ENCODE measurements at places on chromosomes 6 and 20. TPM values are rescaled to one million over a fixed set of nuclear protein-coding genes. Genes with fewer than 3 reads are reported as not detected.
A peak's percentile ranks its signal among the peaks of the same experiment; 100 is the strongest.

DNA sequence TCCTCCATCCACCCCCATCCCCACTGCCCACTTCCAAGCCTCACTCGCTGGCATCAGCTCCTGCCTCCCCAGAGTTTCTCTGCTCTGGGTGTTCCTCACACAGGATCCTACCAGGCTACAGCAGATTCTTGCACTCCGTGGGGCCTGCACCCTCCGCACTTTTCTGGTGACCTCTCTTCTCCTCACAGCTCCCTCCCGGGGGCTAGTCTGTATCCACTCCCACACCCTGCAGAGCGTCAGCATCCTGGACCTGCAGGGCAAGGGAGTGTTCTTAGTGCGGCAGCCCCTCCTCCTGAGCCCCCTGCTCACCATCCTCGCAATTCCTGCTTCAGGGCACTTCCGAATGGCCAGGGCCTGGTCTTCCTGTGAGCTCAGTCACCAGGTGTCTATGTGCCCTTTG is 224.2 kb downstream of the DLL1 start:
- DNase-seq: no peak

GRCh38 chr20:34997131-34997561 is 41.5 kb downstream of the MYH7B start:
- peak; percentile 37 for DNase-seq

GRCh38 chr20:37189416-37190016 is 10.2 kb upstream of the MROH8 start:
- DNase-seq: no peak

DNA sequence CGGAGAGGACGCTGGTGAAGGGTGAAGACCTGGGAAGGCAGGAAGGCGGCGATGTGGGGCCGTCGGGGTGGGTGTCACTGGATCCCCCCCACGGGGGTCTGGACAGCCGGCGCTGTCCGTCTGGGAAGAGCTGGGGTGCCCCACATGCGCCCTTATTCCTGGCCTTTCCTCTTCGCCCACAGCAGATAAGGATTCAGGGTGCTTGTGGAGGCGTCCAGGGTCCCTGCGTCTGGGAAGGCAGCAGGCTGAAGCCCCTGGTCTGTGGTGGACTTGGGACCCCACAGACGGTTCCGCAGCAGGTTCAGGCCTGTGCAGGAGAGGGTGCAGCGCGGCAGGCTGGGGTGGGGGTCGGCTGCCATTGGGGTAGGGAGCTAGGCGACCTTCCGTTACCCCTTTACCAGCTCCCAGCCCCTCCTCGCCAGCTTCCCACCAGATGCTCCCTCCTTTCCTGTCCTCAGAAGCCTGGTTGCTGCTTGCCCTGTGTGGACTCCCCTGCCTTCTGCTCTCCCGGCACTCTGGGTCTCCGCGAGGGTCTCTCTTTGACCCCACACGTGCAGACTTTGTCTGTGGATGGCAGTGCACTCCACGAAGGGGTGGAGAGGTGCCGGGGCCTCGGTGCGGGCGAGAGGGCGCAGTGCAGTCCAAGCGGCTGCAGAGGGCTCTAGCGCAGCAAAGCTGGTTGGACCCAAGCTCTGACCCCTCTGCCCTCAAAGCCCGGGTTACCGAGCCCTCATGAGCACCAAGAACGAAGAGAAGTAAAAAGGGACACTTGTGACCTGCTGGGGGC is 2.1 kb upstream of the GATA5 start:
- DNase-seq: peak; percentile 72

LTV1 gene
- polyA plus RNA-seq: 29.2 TPM

LGSN gene
- 0.04 TPM for polyA plus RNA-seq

NTSR1 gene
- polyA plus RNA-seq: 1.1 TPM

SAMD3 gene
- polyA plus RNA-seq: 3.6 TPM

GNRH2 gene
- 1.2 TPM for polyA plus RNA-seq

DNA sequence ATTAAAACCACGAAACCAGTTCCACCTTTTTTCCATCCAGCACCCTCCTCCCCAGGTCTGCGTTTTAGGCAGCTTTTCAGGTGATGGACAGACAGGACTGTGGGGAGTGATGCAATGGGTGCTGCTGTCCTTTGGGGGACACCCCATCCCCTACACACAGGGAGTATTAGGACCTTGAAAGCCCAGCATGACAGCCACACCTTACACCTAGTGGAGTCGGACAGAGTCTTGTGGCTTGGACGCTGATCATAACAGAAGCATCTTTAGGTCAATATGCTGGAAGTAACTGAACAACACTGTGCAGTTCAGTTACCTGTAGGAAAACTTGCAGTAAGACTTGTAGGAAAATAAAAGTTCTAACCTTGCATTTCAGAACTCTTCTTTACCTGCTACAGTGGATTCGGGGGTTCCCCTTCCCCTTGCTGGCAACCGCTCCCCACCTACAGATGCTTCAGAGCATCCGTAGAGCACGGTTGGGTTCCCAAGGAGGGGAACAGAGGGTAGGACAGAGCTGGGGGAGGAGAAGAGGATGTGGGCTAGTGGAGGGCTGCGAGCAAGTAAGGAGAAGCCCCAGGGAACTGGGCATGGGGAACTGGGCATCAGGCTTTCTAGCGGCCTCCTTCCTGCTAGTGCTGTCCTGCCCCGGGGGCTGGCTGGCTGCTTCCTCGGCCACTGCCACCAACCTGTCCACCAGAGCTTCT is 31.7 kb downstream of the PLEKHG1 start:
- no peak for DNase-seq

DNA sequence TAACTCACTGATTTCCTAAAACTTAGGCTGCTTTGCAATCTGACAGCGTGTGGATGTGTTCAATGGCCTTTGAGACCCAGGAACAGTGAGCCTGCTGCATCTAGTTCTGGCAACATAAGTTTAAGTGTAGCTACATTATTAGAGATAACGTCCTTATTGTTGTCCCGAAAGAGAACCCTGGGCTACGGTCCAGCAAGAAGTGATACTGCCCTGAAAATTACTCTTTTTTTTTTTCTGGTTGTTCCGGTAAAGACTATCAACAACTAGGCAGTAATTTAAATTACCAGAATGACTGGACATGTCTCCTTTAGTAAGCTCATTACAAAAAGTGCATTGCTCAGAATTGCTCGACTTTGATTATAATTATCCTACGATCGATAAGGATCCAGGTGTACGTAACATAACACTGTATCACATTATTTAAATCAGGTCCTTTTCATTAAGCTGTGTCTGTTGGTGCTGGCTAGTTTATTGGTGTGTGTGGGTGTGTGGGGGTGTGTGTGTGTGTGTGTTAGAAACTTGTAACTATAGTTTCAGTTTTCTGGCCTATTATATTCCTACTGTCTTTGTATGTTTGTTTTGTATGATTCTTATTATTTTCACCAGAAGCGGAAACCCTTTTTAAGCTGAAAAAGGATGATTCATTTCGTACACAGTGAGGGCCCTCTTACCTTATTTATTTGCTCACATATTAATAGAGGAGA is 3.0 kb downstream of the TSHZ2 start:
- no peak for DNase-seq

RUNX2 gene
- polyA plus RNA-seq: 2.6 TPM

DNA sequence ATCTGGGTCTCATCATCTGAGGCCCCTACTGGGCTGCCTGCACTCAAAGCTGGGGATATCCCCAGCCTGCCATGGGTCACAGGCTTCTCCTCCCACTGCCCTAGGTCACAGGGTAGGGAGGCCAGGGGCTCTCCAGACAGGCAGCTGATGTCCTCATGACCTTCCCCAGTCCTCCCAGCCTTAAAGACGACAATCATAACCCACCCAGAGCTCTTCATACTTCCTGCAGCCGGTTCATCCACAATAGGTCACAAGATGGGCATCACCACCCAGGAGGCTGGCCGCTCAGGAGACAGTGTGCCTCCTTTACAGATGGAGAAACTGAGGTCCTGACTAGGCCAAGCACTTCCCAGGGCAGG is 15.2 kb downstream of the TFEB start:
- DNase-seq: no peak

TMEM217 gene
- polyA plus RNA-seq: 1.5 TPM

PTCHD4 gene
- polyA plus RNA-seq: 0.70 TPM

- no peak for DNase-seq
These were observed 51.2 kb upstream of the FANCE start for GRCh38 chr6:35400901-35401311.

GRCh38 chr20:43993560-43993959 is 78.9 kb downstream of the TOX2 start:
- no peak for DNase-seq

GRCh38 chr20:20593447-20594170 is 118.8 kb downstream of the RALGAPA2 start:
- DNase-seq: peak; percentile 14

LY6G6C gene
- 0.25 TPM for polyA plus RNA-seq

GRCh38 chr20:24866008-24866407 is 83.1 kb upstream of the CST7 start:
- no peak for DNase-seq

- no peak for DNase-seq
These were observed 92.1 kb downstream of the FYN start for GRCh38 chr6:111781041-111781708.

- no peak for DNase-seq
These were observed 295.2 kb downstream of the QKI start for GRCh38 chr6:163709693-163710092.

TGM3 gene
- polyA plus RNA-seq: 0.25 TPM

PAK5 gene
- 1.6 TPM for polyA plus RNA-seq

DNA sequence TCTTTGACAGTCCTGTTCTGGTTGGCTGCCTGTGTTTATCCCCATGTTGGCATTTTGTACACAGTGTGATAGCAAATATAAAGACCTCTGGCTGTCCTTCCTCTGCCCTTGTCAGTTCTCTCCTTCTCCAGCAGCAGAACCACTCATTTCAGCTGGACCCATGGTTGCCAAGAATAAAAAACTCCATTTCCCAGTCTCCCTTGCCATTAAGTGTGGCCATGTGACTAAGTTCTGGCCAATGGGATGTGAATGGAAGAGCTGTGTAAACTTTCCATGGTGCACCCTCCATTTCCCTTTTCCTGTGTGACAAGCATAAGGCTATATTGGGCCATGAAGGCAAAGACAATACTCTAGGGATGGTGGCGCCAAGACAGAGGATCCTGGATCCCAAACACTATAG is 78.4 kb upstream of the TBC1D7 start:
- no peak for DNase-seq

SUMO4 gene
- 0.52 TPM for polyA plus RNA-seq

PRRT1 gene
- polyA plus RNA-seq: 5.3 TPM

DNA sequence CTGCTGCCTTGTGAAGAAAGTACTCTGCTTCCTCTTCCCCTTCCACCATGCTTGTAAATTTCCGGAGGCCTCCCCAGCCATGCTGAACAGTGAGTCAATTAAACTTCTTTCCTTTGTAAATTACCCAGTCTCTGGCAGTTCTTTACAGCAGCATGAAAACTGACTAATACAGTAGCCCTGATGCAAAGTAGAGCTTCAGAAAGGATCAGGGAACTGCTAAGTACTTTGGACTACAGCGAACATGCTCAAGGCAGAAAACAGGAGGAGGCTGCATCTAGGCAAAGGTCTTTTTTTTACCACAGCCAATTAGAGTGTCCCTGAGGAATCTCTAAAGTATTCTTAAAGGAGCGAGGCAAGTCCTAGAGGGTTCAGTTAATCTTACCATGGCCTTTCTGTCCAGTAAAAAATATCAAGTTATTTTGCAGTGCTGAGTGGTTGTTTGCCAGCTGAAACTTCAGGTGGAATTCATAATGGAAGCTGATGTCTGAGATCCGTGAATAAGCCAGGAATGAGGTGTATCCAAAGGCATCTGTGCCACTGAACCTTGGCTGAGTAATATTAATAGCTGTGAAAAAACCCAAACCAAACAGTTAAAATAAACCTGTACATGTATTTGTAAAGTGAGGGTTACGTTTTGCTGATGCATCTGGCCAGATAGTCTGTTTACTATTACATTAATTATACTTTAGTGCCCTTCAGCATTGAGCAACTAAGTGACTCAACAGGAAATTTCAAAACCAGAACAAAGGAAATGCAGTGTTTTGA is 170.4 kb downstream of the PHF3 start:
- peak; percentile 89 for DNase-seq

DNA sequence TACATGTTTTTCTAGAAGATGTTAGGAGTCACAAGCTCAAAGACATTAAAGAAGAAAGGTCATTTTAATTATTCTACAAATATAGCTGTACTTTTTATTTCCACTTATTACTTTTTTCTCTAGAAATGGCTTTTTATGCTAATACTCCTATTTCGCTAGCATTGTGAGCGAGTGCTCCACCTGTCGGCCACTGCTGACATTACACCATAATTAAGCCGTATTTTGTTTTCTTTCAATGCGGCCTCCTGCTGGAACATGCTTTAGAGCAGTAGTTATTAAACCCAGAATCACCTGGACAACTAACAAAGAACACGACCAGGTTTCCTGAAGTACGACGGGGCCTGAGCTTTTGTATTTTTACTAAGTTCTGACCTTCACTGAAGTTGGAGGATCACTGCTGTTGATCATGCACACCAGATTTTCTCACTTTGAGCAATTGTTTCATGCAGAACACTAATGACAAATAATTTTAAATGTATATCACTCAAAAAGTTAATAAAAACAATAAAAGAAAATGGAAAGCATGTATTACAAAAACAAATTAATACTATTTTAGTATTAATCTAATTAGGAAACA is 74.1 kb upstream of the PAK5 start:
- DNase-seq: peak; percentile 34

DNA sequence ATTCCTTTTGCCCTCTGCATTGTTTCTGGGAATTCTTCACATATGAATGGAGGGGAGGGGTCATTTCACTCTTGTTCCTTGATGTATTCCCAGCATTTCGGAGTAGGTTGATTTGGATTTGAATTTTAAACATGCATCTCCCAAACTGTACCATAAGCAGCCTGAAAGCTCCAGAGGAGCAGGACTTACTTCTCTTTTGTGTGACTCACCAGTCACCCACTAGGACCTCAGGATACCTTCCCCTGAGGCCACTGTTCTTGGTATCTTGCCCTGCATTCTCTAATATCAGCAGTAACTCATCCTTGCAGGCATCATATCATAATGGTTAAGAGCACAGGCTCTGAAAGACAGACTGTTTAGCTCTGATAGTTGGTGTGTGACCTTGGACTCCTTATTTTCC is 703 bp downstream of the MRPL2 start:
- no peak for DNase-seq

- DNase-seq: no peak
These were observed 947.4 kb upstream of the CITED2 start for GRCh38 chr6:140321891-140322290.

GRCh38 chr6:145204301-145204700 is 531.0 kb downstream of the EPM2A start:
- DNase-seq: no peak

TSHZ2 gene
- polyA plus RNA-seq: 10.7 TPM

DNA sequence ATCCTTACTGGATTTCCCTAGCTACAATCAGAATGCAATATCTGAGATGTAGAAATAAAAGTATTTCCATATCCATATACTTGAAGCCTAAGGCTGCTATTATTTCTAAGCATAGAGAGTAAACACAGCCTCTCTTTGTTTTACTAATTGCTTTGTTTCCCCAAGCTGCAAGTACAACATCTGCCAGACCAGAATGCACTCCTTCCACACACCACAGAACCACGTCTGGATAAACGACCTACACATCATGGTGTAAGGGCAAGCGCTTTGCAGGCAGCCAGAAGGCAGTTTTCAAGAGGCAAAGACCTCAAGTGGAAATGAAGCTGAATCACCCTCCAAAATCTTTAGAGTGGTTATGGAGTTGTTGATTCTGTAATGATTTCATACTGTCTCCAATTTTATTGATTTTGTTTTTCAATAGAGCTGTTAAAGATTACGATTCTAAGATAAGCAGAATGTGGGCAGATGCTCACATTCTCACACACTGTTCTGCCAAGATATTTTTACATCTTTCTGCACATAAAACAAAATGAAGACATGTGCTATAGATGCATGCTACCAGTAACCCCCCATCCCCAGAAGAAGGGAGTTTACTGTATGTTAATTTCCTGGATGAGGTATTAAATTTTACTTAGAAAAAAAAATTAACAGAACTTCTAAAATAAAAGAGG is 88.8 kb downstream of the THEMIS start:
- no peak for DNase-seq
